CD4-positive, alpha-beta T cell treated with Interleukin-15 for 4 hours (primary cell): ENCODE measurements at places on chromosomes 7 and 10.

GRCh38 chr10:86017841-86018734 lies 348.5 kb downstream of the GRID1 start:
- no peak for DNase-seq

- no peak for DNase-seq
Observed at GRCh38 chr7:105112440-105113418, 98.7 kb downstream of the KMT2E start.

- DNase-seq, result no peak
Observed at GRCh38 chr10:102668326-102669107, 24.2 kb downstream of the TRIM8 start.

- DNase-seq, result no peak
Observed at GRCh38 chr7:106485031-106485551, 175.9 kb downstream of the CCDC71L start.

DNA sequence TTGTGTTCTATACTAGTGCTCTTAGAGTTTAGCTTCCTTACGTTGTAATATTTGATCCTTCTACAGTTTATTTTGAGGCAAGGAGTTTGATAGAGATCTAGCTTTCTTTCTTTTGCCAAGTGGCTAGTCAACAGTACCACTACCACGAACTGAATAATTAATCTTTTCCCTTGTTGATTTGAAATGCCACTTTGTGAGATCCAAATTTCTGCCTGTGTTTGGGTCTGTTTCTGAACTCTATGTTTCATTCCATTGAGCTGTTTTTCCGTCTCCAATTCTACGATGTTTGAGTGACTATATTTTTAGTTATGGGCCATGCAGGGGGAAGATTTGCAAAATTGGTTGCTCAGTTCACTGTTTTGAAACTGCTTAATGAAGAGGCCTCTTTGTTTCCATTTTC lies 134.7 kb downstream of the KIAA1217 start:
- no peak for DNase-seq

- no peak for DNase-seq
Observed at GRCh38 chr7:42485301-42485766, 248.3 kb upstream of the GLI3 start.

- DNase-seq, result no peak
Observed at GRCh38 chr7:78052112-78052511, 253.5 kb downstream of the PHTF2 start.

DNA sequence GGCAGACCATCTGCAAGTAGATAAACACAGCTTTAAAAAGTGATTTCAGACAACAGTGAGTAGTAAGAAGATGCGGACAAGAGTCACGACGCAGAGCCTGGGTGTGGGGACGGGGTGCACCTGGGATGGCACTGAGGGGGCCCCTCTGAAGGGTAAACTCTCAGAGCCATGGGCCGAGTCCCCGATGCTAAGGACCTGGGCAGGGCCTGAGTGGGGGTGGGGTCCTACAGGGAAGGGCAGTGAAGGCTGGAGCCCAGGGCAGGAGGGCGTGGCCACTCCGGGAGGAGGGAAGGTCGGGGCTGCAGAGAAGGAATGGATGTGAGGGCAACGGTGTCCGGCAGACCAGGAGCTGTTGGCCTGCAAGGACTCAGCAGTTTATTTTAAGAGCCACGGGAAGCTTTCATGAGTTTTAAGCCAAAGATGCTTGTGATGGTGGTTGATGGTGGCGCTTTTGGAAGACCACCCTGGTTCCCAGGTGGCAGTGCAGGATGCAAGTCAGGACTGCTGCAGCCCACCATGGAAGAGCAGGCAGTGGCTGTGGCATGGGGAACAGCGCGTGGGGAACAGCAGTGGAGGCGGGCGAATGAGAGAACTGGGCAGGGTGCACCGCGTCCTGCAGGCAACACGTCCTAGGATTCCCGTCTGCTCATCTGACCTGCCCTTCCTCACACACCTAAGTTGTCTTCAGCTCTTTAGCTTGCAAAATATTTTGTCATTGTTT lies 296.8 kb downstream of the DNAJB6 start:
- no peak for DNase-seq

DNA sequence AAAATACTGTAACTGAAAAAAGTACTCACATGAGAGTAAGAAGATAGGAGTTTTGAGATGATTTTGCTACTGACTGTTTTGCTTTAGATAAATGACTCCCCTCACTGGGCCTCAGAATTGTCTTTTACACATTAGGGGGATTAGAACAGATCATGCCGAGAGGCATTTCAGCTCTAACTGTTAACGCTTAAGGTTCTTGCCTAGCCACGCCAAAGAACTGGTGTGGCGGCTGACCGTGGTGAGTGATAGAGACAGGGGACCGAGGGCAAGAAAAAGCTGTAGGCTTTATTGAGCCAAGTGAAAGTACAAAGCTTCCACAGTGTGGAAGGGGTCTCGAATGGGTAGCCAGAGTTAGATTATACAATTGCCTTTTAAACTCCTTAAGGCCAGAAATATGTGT lies 368.5 kb upstream of the MYO3A start:
- DNase-seq, result no peak

DNA sequence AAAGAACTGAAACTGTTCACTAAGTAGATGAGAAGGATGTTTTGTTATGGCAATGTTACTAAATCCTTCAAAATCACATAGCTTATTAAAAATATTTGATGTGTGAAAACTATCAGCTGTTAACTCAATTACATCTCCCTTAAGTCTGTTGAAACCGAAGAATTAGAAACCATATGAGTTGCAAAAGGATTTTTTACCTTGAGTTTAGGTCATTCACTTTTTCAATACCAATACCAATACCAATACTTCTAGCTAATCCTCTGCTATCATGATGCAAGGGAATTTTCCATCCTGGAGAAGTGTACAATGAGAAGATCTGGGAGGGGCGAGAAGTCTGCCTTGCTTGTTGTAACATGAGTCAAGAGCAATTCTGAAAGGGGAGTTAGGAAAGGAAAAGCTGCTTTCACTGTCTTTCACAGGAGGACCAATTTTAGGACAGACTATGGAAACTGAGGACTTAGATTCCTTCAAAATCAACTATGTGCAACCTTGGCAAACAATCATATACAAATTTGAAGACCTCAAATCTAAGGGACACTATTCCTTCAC lies 199.7 kb downstream of the IMMP2L start:
- no peak for DNase-seq

DNA sequence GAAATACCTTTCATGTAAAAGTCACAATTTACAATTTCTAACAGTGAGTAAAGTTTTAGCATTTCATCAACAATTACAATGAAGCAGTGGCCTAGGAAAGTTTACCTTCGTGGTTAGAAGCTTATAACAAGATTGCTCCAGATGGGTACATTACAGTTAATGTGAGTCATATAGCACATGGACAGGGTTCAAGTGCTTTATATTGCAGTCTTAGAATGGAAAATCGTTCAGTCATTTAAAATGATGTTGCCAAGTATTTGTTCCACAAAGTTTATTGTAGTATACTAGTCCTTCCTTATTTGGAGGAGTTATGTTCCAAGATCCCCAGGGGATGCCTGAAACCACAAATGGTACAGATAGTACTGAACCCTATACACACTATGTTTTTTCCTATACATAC lies 174.6 kb upstream of the TARP start:
- DNase-seq, result no peak

- DNase-seq, result no peak
Observed at GRCh38 chr7:85396676-85397075, 209.8 kb upstream of the SEMA3D start.

DNA sequence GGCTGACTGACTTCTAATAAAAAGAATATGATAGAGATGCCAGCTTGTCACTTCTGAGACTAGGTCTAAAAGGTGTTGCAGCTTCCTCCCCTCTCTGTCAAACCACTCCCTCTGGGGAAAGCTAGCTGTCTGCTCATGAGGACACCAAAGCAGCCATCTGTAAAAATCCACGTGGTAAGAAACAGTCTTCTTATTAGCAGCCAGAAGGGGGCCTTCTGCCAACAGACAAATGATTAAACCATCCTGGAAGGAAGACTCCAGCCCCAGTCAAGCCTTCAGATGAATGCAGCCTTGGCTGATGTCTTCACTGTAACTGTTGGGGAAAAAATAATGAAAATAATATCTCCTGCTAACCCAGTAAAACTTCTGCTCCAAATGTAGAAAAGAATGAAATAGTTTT lies 41.9 kb upstream of the DAGLB start:
- no peak for DNase-seq

DNA sequence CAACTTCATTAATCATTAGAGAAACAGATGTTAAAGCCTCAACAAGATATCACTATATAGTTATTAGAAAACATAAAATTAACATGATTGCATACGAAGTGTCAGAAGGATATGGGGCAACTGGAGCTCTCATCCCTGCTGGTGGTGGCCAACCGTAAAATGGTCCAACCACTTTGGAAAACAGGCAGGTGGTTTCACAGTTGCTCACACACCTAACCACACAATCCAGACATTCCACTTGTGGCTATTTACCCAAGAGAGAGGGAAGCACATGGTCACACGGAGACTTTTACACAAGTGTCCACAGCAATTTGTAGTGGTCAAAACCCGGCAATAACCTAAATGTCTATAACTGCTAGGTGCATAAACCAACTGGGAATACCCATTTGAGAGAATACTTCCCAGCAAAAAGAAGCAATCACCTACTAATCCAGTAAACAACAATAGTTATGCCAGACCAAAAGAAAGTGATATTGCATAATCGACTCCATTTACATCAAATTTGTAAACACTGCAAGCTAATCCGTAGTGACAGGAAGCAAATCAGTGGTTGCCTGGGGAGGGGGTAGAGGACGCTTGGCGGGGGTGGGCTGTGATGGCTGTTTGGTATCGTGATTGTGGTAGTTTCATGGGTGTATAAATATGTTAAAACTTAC lies 91.8 kb downstream of the LARP4B start:
- no peak for DNase-seq

GRCh38 chr7:80584778-80585177 lies 53.7 kb upstream of the CD36 start:
- no peak for DNase-seq

DNA sequence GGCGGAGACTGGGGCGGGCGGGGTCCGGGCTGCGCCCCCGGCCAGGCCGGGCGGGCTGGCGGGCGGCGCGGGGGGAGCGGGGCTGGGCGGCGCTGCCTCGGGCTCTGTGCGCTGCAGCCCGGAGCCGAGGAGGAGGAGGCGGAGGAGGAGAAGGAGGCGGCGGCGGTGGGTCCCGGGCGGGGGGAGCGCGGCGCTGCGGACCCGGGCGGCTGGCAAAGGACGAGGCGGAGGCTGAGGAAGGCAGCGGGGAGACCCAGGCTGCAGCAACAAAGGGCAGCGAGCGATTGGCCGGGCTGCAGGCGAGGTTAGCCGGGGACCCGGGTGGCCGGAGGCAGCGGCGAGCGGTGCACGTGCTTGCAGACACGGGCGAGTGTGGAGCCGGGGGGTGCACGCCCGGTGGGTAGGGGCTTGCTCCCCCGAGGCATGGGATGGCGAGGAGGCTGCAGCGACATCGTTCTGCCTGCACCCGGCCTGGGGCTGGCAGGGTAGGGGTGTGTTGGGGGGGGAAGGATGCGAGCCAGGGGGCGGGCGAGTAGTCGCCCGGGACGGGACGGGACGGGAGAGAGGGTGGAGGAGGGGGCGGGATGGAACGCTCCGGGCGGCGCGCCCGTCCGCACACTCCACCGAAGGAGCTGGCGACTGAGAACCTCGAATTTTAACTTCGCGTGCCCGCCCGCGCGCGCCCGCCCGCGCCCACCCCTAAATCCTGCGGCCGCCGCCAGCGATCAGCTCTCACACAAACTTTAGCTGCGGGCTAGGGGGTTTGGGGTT lies 844 bp upstream of the KAT6B start:
- DNase-seq, result peak; percentile 44

- no peak for DNase-seq
Observed at GRCh38 chr10:88253-88652, 39.2 kb upstream of the TUBB8 start.

DNA sequence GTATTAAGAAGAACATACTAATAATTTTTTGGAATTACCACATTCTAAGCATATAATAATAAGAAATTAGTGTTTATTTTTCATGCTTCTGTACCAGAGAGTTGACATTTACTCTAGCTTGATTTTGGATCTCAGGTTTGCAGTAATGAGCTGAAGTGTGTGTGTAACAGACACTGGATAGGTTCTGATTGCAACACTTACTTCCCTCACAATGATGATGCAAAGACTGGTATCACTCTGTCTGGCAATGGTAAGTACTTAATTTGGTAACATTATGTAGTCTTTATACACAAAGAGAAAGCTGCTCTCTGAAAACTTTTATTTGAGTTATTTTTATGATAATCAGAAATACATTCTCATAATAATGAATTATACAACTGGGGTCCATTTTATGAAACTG lies 54.1 kb downstream of the SRI start:
- DNase-seq, result no peak

DNA sequence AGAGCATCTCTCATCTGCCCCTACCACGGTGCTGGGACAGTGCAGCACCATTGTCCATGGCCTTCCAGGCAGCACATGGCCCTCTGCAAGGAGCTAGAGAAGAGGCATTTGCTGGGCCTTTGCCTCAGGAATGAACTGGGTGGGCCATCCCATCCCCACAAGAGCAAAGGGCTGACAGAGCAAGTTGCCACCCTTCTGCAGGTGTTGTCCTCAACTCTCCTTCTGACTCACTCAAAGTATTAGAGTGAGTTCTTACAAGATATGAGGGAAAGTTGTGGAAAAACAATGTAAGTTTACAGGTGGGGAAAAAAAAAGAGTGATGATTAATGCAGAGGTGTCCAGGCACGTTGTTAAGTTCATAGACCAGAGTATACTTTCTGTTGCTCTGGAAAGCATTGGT lies 261.2 kb downstream of the SKIDA1 start:
- no peak for DNase-seq

DNA sequence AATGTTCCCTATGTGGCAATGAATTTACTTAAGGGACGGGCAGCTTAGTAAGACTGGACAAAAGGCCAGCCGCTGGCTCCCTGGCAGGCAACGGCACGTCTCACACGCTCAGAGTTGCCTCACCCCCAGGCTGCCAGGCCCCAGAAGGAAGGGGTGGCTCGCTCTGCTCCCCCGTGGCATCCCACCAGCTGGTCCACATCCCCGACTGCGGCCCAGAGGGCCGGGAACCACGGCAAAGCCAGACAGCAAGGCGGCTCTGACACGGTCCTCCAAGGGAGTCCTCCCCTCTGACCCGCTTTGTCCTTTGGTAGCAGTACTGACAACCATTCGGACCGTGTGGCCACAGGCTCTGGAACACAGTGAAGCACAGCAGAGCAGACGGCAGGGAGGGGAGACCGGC lies 34.1 kb downstream of the NUDT1 start:
- DNase-seq, result no peak

- no peak for DNase-seq
Observed at GRCh38 chr7:17038783-17039170, 157.0 kb upstream of the AGR3 start.

GRCh38 chr7:140475747-140476333 lies 3.5 kb downstream of the MKRN1 start:
- peak; percentile 69 for DNase-seq

DNA sequence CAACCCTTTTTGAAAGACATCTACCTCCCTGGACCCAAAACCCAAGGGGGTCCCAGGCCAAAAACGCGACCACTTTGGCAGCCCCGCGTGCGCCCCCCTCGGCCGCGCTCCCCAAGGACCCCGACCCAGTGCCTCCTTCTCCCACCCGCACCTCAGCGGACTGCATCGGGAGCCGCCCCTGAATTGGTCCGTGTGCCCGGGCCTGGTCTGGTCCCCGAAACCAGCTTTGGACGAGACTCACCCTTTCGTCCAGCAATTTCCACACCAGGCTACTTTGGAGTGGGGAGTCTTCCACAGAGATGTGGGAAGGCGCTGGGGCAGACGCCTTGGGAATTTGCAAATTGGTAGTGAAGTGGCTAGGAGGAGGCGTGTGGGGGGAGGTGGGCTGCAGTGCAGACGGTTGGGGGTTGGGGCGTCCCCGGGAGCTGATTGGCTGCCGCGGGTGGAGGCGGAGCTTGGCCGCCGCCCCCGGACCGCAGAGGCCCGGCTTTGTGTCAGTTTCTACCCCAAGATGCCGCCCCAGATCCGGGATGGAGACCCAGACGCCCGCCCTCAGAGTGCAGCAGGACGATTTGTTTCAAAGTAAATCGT lies 16.9 kb downstream of the TCAF1 start:
- DNase-seq, result no peak
